Stimulated activated CD4-positive, alpha-beta T cell treated with anti-CD3 and anti-CD28 coated beads, Interleukin-1b, Interleukin-23, amount 100 ng/mL, for 1 hour (primary cell): ENCODE measurements at places on chromosomes 5 and 9.

GRCh38 chr5:73093943-73094342, 26.4 kb upstream of the TMEM171 start:
- DNase-seq = no peak

- DNase-seq = no peak
Measured at GRCh38 chr5:39898731-39899130, 474.0 kb upstream of the DAB2 start.

DNA sequence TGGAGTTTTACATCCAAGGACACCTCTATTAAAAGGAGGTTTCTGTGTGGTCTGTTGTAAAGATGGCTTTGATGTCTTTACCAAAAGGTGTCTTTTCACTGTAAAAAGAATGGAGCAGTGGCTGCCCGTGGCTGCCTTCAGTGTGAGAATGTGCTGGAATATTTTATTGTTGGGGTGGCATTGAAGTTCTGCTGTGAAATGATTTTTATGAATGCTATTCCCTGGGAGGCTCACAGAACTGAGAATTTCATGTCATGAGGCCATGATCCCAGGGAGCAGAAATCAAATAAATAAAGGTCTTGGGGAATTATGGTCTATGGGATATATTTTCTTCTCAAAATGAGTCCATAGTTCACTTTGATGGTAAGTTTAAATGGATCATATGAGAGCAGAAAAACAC, 425.2 kb upstream of the ZNF608 start:
- DNase-seq = no peak

DNA sequence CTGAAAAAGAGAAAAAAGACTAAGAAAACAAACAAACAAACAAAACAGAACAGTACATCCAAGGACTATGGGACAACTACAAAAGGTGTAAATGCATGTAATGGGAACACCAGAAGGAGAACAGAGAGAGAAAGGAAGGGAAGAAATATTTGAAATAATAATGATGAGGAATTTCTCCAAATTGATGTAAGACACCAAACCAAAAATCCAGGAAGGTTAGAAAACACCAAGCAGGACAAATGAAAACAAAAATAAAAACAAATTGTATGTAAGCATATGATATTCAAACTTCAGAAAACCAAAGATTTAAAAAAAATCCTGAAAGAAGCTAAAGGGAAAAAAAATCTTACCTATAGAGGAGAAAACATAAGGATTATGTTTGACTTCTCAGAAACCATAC, 125.9 kb upstream of the ACTBL2 start:
- no peak for DNase-seq

GRCh38 chr9:76564297-76564696, 105.3 kb downstream of the GCNT1 start:
- DNase-seq = no peak

- no peak for DNase-seq
Measured at GRCh38 chr5:150710165-150710564, 9.3 kb upstream of the RBM22 start.

DNA sequence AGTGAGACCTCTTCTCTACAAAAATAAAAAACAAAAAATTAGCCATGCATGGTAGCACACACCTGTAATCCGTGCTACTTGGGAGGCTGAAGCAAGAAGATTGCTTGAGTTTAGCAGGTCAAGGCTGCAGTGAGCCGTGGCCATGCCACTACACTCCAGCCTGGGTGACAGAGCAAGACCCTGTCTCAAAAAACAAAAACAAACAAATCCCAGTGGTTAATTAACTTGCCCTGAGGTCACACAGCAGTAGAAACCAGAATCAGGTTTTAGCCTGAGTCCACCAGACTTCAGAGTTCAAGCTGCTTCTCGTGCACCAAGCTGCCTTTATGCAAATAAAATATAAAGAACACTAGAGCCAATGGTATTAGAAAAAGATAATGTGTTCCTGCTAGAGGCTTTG, 169.7 kb downstream of the GOLPH3 start:
- DNase-seq = no peak

DNA sequence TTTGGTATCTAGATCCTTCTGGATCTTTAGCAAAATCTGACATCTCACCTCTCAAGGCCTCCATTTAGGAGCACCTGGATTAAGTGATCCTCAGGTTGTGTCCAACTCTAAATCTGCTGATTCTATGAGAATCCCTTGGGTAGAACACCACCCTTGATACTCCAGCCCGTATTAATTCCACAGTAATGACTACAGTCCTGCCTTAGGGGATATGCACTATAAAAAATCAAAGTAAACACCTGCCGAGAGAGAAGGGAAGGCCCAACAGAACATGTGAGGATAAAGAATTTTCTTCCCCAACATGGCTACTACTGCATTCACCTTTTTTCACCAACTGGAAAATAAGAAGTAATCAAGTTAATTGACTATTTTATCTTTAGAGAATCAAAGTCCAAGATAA, 27.6 kb downstream of the DAP start:
- DNase-seq = no peak

- DNase-seq = no peak
Measured at GRCh38 chr5:139458580-139459407, 3.7 kb downstream of the ECSCR start.

DNA sequence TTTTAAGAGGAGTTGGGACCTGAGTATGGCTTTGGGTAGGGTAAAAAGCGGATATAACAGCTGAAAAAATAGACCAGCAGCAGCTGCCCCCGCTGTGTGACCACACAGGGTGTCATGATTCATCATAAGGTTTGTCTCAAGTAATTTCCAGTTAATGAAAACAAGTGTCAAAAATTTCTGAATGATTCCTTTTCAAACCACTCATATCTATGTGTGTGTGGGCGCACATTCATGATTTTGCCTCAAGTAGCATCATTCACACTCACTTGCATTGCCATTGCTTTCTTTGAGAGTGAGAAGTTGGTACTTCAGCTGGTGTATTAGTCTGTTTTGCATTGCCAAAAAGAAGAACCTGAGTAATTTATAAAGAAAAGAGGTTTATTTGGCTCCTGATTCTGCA, 12.1 kb upstream of the TNFAIP8 start:
- DNase-seq = no peak

GRCh38 chr5:122602700-122603099, 172.2 kb upstream of the SNX2 start:
- no peak for DNase-seq

- no peak for DNase-seq
Measured at GRCh38 chr5:134110382-134110781, 4.1 kb upstream of the TCF7 start.

GRCh38 chr5:60959156-60959555, 14.2 kb downstream of the NDUFAF2 start:
- DNase-seq = no peak

GRCh38 chr9:133775951-133776905, 38.1 kb upstream of the SARDH start:
- DNase-seq = no peak

GRCh38 chr5:170722316-170722715, 61.2 kb upstream of the GABRP start:
- no peak for DNase-seq

GRCh38 chr5:82374637-82375036, 96.5 kb upstream of the RPS23 start:
- no peak for DNase-seq

DNA sequence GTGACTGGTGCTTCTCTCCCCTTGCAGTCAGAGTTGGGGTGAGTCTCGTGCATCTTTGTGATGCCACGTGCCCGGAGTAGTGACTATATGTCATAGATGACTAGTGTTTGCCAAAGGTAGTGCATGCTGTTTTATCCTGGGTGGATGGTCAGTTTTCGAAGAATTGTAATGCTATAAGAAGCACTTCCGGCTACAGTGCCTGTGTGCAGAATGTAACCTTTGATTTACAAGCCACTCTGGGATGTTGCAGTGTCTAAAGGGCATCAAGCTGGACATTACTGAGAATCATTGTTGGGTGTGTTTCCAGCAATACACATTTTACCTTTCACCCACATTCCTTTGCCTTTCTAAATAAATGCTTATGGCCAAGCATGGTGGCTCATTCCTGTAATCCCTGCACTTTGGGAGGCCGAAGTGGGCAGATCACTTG, 16.7 kb downstream of the MVB12B start:
- DNase-seq = no peak

DNA sequence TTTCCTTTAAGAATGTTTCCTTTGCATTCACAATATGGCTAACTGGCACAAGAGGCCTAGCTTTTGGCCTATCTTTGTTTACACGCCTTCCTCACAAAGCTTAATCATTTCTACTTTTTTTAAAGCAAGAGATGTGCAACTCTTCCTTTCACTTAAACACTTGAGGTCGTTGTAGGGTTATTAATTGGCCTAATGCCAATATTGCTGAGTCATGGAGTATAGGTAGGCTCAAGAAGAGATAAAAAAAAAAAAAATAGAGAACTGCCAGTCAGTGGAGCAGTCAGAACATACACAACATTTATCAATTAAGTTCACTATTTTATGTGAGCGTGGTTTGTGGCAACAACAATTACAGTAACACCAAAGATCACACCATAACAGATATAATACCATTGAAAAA, 5.9 kb downstream of the FKBP15 start:
- DNase-seq = no peak

DNA sequence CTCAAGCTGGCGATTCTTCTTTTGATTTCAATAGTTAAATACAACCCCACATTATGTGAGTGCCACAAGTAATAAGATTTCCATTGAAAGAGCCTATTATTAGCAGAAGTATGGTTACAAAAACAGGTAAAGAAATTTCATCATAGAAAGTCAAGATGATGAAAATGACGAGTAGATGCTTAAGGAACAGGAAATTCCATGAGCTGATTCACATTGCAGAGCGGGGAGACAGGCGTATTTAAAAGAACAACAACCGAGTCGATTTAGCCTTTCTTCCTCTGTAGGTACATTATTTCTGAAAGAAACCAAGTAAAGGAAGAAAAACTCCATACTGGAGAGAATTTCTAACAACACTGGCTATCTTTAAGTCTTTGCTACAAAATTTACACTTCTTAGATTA, 310.4 kb downstream of the SLF1 start:
- no peak for DNase-seq
